Stimulated activated CD4-positive, alpha-beta T cell treated with anti-CD3 and anti-CD28 coated beads, Interleukin-4, amount 100 ng/mL, for 4 hours (primary cell): ENCODE measurements at places on chromosomes 16 and 17.

- peak; percentile 7 for DNase-seq
These were observed 26.3 kb upstream of the GAS7 start for GRCh38 chr17:10224582-10225195.

- no peak for DNase-seq
These were observed 98.7 kb upstream of the NACA2 start for GRCh38 chr17:61689610-61690180.

DNA sequence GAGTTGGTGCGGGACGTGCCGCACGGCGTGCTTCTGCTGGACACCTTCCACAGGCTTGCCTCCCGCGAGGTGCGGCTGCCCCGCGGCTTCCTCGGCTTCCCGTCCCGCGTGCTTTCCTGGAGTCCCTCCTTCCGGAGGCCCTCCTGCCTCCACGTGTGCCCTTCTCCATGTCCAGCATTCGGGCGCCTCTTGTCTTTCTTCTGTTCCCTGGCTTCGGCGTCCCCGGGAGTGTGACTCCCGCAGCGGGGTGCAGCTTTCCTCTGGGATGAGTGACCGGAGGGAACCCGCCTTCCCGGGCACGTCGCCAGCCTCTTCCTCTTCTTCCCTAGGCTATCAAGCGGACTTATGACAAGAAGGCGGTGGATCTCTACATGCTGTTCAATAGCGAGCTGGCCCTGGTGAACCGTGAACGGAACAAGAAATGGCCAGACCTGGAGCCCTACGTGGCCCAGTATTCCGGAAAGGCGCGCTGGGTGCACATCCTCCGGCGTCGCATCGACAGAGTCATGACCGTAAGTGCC lies 23.0 kb downstream of the DNAH2 start:
- DNase-seq = no peak

DNA sequence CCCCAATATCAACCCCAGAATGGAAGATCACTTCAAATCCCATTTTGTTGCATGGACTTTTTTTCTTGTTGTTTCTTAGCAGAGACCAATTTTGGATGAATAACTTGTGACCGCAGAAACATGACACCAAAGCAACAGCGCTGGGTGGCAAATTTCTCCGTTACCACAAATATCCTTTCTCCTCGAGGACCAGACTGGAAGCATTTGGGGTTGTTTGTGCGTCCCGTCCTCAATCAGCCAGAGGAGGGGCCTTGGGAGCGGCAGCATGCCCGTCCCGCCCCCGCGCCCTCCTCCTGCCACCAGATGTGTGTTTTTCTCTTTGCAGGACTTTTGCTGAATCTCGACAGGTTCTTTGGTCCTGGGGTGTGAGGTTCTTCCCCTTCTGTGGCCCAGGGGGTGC lies 282.5 kb upstream of the FOXF1 start:
- DNase-seq = no peak

DNA sequence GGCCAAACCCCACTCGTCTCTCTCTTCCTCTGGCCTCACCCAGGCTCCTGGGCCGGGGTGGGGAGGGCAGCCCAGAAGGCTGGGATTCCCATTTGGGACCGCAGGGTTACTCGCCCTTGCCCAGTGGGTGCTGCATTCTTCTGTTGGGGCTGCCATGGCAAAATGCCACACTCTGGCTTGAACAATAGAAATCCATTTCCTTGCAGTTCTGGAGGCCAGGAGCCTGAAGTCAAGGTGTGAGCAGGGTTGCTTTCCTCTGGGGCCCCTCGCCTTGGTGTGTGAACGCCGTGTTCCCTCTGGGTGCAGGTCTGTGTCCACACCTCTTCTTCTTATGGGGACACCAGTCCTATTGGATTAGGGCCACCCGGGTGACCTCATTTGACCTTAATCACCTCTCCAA lies 105.8 kb upstream of the GSE1 start:
- no peak for DNase-seq

GRCh38 chr17:27597188-27597580 lies 33.8 kb upstream of the LGALS9 start:
- no peak for DNase-seq

DNA sequence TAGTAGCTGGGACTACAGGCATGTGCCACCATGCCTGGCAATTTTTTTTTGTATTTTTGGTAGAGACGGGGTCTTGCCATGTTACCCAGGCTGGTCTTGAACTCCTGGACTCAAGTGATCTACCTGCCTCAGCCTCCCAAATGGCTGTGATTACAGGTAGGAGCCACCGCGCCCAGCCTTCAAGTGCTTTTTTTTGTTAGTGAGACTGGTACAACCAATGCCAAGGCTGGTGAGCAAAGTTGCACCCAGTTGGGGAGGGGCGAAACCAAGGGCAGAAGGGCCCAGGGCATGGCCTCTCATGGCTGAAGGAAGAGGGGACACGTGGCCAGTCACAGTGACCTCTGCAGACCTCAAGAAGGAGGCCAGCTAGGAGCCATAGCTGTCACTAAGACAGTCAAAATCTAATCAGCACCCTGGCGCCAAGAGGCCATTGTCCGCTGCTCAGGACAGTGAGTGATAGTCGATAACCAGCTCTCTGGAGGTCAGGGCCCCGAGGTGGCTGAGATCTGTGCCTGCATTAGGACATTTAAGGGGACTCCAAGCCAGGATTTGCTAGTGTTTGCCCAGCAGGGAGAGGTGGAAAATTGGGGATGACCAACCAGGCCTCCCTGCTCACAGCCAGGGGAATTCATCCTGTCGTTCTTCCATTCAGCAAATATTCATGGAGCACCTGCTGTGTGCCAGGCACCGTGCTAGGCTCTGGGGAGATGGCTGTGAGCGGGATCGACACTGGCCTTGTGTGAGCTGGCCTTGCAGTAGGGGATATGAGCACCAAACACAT lies 10.2 kb downstream of the IL4R start:
- DNase-seq = no peak

GRCh38 chr16:78553268-78554039 lies 454.0 kb downstream of the WWOX start:
- DNase-seq = no peak

GRCh38 chr17:47676510-47677165 lies 17.3 kb upstream of the TBKBP1 start:
- DNase-seq = no peak

DNA sequence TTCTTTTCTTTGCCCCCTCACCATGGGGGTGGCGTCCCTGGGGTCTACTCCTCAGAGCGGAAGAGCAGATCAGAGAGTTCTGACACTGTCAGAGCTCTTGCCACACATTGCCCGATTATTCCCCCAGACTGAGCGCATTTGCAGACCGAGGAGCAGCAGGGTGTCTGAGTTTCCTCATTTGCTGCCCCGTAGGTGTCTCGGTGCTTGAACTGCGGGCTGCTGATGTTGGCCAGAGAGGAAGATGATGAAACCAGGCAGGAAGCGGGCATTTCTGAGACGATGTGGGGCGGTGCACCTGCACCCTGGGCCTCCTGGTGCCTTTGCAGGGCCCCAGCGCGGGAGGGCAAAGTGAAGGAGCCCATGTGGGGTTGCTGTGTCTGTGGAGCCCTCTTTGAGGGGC lies 55.2 kb downstream of the ARSG start:
- DNase-seq = peak; percentile 59

GRCh38 chr17:15469260-15469659 lies 1.8 kb upstream of the CDRT4 start:
- DNase-seq = no peak

GRCh38 chr17:2416010-2416734 lies 15.3 kb upstream of the MNT start:
- DNase-seq = peak; percentile 82

GRCh38 chr16:69831212-69832123 lies 69.3 kb downstream of the WWP2 start:
- DNase-seq = no peak

DNA sequence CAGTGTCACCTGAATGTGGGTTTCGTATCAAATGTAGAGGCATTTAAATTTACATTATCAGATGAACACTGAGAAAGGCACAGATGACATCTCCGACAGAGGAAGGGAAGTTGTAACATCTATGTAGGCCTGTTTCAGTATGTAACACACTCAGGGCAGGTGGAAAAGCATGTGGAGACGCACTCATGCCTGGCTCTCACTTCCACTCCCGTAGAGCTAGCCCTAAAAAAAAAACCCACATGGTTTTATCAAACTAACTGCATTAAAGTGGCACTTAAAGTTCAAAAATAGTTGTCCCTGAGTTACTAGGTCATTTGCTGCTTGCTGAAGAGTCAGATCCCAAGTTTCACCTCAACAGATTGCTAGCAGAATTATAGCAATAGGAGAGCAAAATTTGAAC lies 6.1 kb upstream of the ANKFY1 start:
- no peak for DNase-seq

DNA sequence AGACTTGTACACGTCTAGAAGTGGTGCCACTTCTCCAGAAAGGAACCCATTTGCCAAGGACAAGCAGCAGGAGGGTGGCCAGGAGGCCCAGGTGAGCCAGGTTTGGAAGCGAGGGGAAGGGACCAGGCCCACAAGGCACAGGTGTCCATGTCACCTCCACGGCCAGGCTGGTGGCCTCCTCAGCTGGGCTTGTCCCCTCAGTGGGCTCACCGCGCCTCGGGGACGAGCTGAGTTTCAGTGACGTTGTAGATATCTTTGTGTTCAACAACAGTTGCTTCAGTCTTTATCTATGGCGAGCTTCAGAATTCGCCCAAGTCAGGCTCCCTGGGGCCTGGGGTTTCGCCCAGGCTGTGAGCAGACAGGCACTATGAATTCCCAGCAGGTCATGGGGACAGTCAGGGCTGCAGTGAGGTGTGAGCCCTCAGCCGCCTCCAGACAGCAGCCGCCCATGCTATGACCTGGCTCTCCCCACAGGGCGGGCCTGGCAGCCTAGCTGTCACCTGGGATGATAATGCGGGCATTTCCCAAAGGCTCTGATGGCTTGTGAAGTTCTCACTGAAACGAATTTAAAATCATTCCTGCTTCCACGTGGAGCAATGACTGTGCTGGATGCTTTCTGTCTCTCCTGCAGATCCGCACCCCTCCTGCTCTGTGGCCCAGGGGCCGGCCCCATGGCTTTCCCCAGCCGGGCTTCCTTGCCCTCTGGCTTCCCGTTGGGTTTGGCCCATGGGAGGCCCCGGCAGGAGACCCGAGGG lies 89.5 kb downstream of the MRC2 start:
- DNase-seq = no peak

DNA sequence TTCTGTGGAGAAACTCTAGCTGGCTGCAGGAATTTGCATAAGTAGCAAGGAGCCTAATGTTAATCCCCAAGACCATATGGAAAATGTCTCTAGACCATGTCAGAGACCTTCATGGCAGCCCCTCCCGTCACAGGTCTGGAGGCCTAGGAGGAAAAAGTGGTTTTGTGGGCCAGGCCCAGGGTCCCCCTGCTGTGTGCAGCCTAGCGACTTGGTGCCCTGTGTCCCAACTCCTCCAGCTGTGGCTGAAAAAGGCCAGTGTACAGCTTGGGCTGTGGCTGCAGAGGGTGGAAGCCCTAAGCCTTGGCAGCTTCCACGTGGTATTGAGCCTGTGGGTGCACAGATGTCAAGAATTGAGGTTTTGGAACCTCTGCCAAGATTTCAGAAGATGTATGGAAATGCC lies 306.9 kb upstream of the CA10 start:
- DNase-seq = no peak

DNA sequence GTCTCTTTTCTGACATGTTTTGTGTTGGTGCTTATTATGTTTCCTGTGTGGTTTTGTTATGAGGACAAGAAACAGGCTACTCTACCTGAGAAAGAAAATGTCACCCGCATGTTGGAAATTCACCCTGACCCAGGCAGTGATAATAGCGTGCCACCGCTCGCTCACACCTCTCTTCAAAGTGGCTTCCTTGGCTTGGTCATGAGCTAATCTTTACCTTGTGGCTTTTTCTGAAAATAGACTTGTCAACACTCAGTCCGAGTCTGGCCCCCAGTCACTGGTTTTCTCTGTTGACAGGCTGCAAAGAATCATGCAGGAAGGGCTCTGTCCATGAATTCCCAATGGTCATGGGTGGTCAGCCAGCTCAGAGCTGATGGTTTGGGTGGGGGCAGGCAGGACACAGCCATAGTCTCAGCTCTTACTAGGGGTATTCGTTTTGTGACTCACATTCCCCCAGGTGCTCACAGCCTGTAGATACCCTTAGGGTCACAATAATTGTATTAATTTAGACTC lies 121.3 kb upstream of the CACNG5 start:
- DNase-seq = no peak

GRCh38 chr17:56175299-56175955 lies 22.2 kb downstream of the ANKFN1 start:
- DNase-seq = no peak

- DNase-seq = no peak
These were observed 1.1 kb upstream of the PLEKHG4 start for GRCh38 chr16:67277999-67278772.

- DNase-seq = no peak
These were observed 21.5 kb upstream of the MMD start for GRCh38 chr17:55442953-55443683.

DNA sequence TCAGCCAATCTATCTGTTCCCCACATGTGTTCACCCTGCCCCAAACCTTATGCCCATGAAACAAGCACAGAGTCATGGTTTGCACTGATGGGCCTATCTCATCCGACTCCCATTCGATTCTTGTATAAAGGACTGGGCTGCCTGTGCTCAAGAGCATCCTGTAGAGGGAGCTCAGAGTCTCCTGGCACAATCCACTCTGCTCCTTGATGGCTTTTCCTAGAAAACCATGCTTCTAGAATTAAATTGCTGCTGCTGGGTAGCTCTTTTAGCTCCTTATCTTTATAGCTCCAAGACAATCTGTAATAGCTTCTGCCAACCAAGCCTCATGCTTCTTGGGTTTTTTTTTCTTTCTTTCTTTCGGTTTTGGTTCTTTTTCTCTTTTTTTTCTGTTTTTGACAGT lies 9.7 kb downstream of the ZNF19 start:
- DNase-seq = no peak

DNA sequence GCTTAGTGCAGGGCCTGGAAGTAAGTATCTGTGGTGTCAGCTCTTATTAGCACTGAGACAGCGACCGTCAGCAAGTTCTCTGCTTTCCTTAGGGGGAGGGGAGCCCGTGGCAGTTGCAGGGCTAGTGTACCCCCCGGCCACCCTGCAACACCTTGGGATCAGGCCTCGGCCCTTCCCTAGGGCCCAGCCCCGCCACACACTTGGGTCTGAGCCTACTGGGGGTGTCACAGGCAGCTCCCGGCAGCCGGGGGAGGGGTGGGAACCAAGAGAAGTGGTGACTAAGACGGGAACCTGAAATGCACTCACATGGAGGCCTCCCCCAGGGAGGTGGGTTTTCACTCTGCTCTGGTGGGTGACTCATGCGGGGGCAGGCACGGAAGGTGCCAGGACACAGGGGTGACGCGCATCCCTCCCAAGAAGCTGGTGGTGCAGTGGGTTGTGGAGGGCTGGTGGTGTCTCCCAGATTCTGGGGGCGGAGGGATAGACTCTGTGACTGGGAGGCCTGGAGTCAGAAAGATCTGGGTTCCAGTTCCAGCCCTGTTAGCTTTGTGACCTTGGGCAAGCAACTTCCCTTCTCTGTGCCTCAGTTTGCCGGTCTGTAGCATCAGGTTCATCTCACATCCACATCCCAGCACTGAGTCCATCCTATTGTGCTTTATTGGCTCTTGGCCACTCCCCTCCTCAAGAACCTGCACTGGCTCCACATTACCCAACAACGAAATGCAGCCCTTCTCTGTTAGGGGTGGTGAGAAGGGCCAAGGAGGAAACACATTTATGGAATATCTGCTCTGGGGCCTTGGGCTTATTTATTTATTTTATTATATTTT lies 44.5 kb downstream of the LAT start:
- DNase-seq = peak; percentile 84

GRCh38 chr17:29544066-29544465 lies 22.8 kb downstream of the ABHD15 start:
- no peak for DNase-seq
